ENCODE measurements at places on chromosomes 6 and 20. TPM values are rescaled to one million over a fixed set of nuclear protein-coding genes. Genes with fewer than 3 reads are reported as not detected.

DNA sequence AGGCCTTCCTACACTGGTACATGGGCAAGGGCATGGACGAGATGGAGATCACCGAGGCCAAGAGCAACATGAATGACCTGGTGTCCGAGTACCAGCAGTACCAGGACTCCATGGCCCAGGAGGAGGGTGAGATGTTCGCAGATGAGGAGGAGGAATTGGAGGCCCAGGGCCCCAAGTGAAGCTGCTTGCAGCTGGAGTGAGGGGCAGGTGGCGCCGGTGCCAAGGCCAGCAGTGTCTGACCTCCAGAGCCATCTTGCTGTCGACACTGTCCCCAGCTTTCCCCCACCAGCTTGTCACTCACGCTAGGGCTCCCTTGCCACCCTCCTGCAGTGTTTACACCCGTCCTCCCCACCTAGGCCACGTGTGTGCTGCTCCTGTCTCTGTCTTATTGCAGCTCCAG is 12.2 kb downstream of the GABRR2 start:
- DNase-seq: no peak

DNA sequence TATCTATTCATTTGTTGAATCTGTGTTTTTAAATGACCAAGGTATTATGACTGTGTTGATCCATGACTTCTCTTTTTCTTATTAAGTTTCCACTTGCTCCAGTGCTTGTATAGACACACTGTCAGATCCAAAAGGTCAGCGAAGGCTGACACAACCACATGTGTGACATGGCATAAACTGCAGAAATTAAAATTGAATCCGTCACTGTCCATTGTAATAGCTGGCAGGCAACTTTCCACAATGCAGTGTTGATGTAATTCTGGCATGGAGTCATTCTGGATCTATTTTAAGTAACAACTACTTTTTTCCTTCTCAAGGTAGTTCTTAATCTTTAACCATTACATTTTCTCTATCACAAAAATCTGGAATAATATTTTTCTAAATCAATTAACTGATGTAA is 145.3 kb downstream of the AIG1 start:
- no peak for DNase-seq

- no peak for DNase-seq
These were observed 3.9 kb downstream of the DOK5 start for GRCh38 chr20:54479138-54479906.

DNA sequence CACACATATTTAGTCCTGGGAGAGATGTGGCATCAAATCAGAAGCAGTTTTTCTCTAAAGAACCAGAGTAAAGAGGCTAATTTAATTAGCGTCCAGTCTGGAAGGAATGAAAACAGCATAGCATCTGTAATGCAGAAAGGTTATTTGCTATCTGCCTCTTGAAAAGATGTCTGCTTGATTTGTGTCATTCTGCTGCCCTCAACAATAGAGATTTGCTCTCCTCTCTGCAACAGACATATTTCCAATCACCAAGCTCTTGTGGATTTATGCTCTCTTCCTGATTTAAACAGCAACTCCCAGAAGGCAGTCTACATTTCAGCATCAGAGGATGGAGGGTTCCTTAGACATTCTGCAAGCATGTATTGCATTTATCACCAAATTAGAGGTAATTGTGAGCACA is 53.5 kb upstream of the AKAP12 start:
- DNase-seq: no peak

DNA sequence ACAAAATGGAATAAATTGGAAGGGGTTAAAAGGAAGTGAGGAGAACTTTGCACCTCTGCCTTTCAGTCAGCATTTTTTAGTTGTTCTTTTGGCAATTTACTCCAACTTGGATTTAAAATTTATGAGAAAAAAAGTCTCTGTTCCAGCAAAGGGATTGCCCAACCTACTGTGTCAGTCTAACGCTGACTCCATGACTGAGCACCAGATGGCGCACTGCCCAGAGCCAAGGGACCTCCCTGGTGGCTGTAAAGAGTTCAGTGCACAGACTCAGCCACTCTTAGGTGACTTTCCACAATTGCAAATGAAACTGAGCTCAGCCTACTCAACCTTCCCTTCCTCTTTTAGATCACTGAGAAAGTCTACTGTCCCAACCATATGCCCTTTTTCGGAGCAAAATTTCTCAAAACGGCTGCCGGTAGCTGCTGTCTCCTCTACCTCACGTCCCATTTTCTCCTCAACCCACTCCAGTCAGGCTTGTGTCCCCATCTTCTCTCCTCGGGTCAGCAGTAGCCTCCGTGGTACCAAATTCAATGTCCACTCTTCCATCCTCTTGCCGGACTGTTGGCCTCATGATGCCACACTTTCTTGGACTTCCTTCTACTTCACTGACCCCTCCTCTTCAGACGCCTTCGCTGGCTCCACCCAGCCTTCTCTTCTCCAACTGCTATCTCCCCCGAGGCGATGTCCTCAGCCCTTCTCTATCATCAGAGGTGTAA is 38.7 kb downstream of the GSTA2 start:
- DNase-seq: no peak

- no peak for DNase-seq
These were observed 33.9 kb upstream of the TBX18 start for GRCh38 chr6:84798257-84798656.

- no peak for DNase-seq
These were observed 65.0 kb upstream of the PCSK2 start for GRCh38 chr20:17161673-17162481.

DEFB124 gene
- total RNA-seq: not detected

DNA sequence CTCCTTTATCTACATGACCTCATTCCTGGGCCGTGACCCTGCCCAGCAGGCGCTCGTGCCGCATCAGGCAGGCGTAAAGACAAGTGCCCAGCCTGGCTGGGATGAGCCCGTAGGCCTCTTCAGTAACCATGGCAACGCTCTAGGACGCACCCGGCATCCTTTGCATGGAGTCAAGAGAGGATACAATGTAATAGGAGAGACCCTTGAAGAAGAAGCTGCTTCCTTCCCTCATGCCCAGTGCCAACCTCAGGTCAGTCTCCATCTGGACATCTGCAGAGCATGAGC is 5.0 kb upstream of the LSM14B start:
- DNase-seq: no peak

HLA-DRA gene
- 93.9 TPM for total RNA-seq

SERPINB6 gene
- 58.8 TPM for total RNA-seq

GRCh38 chr6:24931296-24931695 is 4.5 kb downstream of the RIPOR2 start:
- DNase-seq: no peak

DNA sequence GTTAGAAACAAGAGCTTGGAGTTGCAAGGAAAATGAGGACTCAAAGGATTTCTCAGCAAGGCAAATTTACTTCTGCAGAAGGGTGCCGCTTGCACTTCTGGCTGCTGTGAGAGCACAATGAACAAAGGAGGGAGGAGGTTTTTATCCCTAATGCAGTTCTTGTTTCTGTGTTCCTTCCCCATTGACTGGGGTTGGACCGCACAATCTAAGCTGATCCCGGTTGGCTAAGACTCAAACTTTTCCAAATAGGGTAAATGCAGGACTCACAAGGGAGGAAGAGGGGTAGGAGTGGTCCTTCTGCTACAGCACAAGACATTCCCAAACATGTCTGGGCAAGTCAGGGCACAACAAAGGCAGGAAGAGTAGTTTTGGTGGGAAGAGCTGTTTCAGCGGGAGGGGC is 249.6 kb upstream of the MOCS1 start:
- DNase-seq: no peak
